Activated CD4-positive, alpha-beta T cell treated with anti-CD3 and anti-CD28 coated beads for 36 hours (primary cell): ENCODE measurements at places on chromosomes 1 and 21. TPM values are rescaled to one million over a fixed set of nuclear protein-coding genes. Genes with fewer than 3 reads are reported as not detected.

- H3K27me3 ChIP-seq = no peaks in the 10 kb centered on the region
- H3K36me3 ChIP-seq = no peaks in the 10 kb centered on the region
- H3K4me3 ChIP-seq = no peak overlapping the region
- H3K27ac ChIP-seq = no peak overlapping the region
These were observed 475.0 kb downstream of the SMYD3 start for GRCh38 chr1:246032031-246032551.

Gene SLC22A15
- total RNA-seq = 0.23 TPM

- no peak overlapping the region for H3K27ac ChIP-seq
- H3K36me3 ChIP-seq = no peaks in the 10 kb centered on the region
- no peak overlapping the region for H3K4me3 ChIP-seq
- H3K27me3 ChIP-seq = no peaks in the 10 kb centered on the region
- H3K4me1 ChIP-seq = no peaks in the 10 kb centered on the region
These were observed 675.1 kb upstream of the ADGRL2 start for GRCh38 chr1:81125672-81126071.

Gene UBR4
- total RNA-seq = 117 TPM

- peaks cover 32% of the 10 kb centered on the region for H3K27me3 ChIP-seq
- no peak overlapping the region for H3K27ac ChIP-seq
- no peak for DNase-seq
- H3K4me1 ChIP-seq = peaks cover 14% of the 10 kb centered on the region
- no peaks in the 10 kb centered on the region for H3K36me3 ChIP-seq
These were observed 29.6 kb downstream of the DMBX1 start for GRCh38 chr1:46519209-46519608.

- DNase-seq = no peak
- no peaks in the 10 kb centered on the region for H3K4me1 ChIP-seq
- no peak overlapping the region for H3K4me3 ChIP-seq
- H3K27ac ChIP-seq = no peak overlapping the region
These were observed 167.4 kb upstream of the NFIA start for GRCh38 chr1:60914982-60915381.

DNA sequence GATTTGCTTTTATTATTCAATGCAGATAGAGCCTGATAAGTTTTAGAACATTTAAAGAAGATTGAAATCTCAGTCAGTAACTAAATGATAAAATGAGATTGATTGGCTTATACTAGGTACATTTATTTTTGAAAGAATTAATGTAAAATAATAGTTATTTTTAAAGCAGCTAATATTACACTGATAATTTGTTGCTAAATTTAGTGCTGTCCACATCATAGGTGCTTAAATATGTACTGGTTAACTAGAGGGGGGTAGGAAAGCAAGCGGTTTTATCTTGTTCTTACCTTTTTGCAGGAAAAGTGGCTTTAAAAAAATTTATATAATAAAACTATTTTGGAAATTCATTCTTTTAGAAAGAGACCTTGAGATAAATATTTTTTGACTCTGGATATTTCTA lies 40.4 kb upstream of the RWDD3 start:
- peaks cover 8% of the 10 kb centered on the region for H3K27me3 ChIP-seq
- no peak overlapping the region for H3K4me3 ChIP-seq
- H3K36me3 ChIP-seq = no peaks in the 10 kb centered on the region
- H3K4me1 ChIP-seq = no peaks in the 10 kb centered on the region
- no peak overlapping the region for H3K27ac ChIP-seq

Gene TTC22
- 4.2 TPM for total RNA-seq

DNA sequence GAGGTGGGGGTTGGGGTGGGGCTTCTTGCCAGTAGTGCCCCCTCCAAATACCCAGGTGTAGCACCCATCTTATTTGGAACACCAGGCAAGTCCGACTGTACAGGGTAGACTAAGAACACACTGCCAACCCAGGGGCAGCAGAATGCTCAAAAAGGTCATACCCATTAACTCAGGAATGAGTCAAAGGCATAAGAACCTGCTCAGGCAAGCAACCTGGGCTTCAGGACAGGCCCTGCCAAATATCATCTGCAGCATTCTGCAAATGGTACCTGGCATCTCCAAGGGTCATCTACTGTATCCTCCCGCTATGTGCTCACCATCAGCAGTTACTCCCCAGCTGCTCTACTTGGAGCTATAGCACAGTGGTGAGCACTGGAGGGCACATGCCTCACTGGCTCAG lies 19.4 kb downstream of the PEA15 start:
- no peak overlapping the region for H3K27ac ChIP-seq
- no peak for DNase-seq
- H3K36me3 ChIP-seq = peaks cover 50% of the 10 kb centered on the region
- no peaks in the 10 kb centered on the region for H3K4me1 ChIP-seq
- H3K27me3 ChIP-seq = no peaks in the 10 kb centered on the region

GRCh38 chr1:195766709-195767108 lies 841.5 kb downstream of the KCNT2 start:
- H3K27me3 ChIP-seq = no peaks in the 10 kb centered on the region
- H3K4me1 ChIP-seq = no peaks in the 10 kb centered on the region
- no peak overlapping the region for H3K4me3 ChIP-seq

- no peak overlapping the region for H3K4me3 ChIP-seq
- no peaks in the 10 kb centered on the region for H3K36me3 ChIP-seq
- no peak overlapping the region for H3K27ac ChIP-seq
- H3K4me1 ChIP-seq = peaks cover 8% of the 10 kb centered on the region
These were observed 7.7 kb upstream of the GPATCH4 start for GRCh38 chr1:156608981-156609380.

DNA sequence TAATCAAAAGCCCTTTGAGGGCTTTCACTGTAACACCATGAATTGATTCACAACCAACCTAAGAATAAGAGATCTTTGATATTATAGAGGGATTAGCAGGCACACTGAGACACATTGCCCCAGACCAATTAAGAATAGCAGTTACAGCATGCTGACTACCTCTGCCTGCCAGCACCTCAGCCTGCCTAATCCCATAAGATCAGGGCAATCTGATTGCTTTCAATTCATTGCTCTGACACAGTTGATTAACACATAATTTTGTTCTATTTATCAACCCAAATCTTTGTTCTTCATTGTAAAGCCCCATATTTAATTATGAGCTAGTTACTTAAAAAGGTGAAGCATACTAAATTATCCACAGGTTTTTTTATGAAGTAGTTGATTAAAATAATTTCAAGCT lies 548.8 kb upstream of the ZP4 start:
- no peaks in the 10 kb centered on the region for H3K27me3 ChIP-seq
- DNase-seq = no peak
- H3K27ac ChIP-seq = no peak overlapping the region
- H3K4me1 ChIP-seq = no peaks in the 10 kb centered on the region
- H3K36me3 ChIP-seq = no peaks in the 10 kb centered on the region

- no peak overlapping the region for H3K4me3 ChIP-seq
- no peaks in the 10 kb centered on the region for H3K36me3 ChIP-seq
- no peak for DNase-seq
These were observed 150.8 kb downstream of the MAST2 start for GRCh38 chr1:45953934-45954847.

DNA sequence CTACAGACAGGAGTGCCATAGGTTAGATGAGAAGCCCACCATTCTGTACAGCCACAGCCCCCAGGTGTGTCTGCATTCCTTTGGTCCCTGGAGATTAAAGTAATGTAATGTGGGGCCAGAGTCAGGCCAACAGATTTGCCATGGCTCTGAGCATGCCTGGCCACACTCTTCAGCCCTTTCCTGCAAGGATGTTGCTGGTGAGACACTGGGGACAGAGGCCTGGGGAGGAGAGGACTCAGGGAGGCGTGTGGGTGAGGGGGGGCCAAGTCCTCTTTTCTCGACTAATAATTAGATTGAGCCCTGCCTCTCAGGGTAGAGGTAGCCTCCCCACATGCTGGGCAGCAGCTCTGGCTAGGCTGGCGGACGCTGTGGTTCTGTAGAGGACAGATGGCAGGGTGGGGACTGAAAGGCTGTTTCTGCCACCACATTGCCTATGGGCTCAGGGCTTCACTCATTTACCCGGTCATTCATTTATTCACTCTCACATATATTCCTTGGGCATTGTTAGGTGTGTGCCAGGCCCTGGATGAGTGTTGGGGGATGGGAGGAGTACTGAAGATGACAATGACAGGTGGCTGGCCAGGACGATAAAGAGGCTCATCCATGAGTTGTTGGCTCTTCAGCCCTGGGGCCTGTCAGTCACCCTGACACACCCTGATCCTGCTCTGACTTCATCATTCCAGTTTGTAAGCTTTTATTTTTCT lies 7.1 kb upstream of the PRCC start:
- H3K4me3 ChIP-seq = no peak overlapping the region
- no peak overlapping the region for H3K27ac ChIP-seq
- no peaks in the 10 kb centered on the region for H3K27me3 ChIP-seq
- peaks cover 4% of the 10 kb centered on the region for H3K4me1 ChIP-seq
- H3K36me3 ChIP-seq = no peaks in the 10 kb centered on the region

DNA sequence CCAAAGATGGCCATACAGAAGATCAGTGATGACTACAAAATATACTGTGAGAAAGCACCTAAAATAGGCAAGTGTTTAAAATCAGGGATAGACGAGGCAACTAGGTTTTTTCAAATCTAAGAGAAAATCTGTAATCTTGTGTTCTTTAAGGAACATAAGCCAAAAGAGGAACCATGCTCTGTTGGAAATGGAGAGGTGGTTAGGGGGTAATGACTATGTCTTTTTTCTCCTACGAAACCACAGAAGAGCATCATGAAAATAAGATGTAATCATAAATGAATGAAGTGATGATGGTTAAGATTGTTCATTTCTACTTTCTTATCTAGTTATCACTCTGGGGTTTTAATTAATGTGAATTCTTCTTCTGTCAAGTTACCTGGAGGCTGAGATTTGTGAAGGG lies 43.1 kb downstream of the RGSL1 start:
- no peak overlapping the region for H3K27ac ChIP-seq
- peaks cover 2% of the 10 kb centered on the region for H3K27me3 ChIP-seq
- H3K4me3 ChIP-seq = no peak overlapping the region

Gene FCRL2
- not detected for total RNA-seq

DNA sequence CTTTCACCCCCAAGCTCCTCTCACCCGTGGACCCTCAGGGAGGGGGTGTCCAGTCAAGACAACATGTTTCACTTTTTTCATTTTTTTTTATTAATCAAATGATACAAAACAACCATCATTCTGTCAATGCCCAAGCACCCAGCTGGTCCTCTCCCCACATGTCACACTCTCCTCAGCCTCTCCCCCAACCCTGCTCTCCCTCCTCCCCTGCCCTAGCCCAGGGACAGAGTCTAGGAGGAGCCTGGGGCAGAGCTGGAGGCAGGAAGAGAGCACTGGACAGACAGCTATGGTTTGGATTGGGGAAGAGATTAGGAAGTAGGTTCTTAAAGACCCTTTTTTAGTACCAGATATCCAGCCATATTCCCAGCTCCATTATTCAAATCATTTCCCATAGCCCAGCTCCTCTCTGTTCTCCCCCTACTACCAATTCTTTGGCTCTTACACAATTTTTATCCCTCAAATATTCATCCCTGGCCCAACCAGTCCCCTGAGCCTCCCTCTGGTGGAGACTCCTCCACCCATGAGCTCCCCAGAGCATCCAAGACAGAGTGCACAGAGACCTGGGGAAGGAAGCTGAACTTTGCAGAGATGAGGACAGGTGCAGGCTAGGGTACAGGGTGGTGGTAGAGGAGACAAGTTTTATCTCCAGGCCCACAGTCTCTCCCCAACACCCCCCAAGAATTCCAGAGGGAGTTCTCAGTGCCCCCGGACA lies 1.4 kb upstream of the S100A16 start:
- no peak for DNase-seq
- no peak overlapping the region for H3K4me3 ChIP-seq
- H3K36me3 ChIP-seq = no peaks in the 10 kb centered on the region
- no peaks in the 10 kb centered on the region for H3K27me3 ChIP-seq
- no peak overlapping the region for H3K27ac ChIP-seq

Gene NTRK1
- 4.4 TPM for total RNA-seq

GRCh38 chr1:38560457-38560856 lies 299.1 kb downstream of the RRAGC start:
- no peak for DNase-seq
- H3K4me1 ChIP-seq = peaks cover 51% of the 10 kb centered on the region
- H3K27me3 ChIP-seq = peaks cover 25% of the 10 kb centered on the region
- H3K4me3 ChIP-seq = peak overlapping the region; percentile 56

Gene PSMB4
- 315 TPM for total RNA-seq

Gene TEDDM1
- not detected for total RNA-seq

Gene NEGR1
- total RNA-seq = not detected

DNA sequence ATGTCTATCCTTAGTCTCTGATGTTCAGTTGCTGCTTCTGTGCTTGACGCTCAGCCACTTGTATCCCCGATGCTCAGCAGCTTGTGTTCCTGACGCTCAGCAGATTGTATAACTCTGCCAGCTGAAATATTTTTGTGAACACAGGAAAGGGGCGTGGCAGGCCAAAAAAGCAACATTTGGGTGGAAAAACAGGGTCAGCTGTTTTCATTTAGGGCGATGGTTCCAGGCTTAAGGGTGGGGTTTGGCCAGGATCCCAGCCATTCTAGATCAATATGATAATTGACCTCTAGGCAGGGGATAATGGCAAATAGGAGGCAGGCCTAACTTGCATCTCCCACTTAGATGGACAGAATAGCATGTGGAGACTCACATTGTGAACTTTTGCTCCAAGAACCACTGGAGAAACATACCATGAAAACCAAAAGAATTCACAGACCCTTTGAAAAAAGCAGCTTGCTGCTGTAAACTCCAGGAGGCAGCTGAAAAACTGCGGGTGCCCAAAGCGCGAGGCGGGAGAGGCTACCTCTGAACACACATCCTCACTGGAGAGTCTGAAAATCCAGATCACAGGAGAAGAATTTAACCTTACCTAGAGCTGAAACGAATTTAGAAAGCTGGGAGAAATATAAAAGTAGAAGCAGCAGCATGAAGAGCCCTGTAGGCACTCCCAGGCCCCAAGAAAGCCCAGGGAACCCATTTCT lies 58.3 kb downstream of the ZNF648 start:
- DNase-seq = no peak
- peaks cover 2% of the 10 kb centered on the region for H3K36me3 ChIP-seq
- peaks cover 13% of the 10 kb centered on the region for H3K27me3 ChIP-seq
- no peak overlapping the region for H3K4me3 ChIP-seq
- H3K4me1 ChIP-seq = peaks cover 4% of the 10 kb centered on the region

Gene MCOLN2
- 32.9 TPM for total RNA-seq

DNA sequence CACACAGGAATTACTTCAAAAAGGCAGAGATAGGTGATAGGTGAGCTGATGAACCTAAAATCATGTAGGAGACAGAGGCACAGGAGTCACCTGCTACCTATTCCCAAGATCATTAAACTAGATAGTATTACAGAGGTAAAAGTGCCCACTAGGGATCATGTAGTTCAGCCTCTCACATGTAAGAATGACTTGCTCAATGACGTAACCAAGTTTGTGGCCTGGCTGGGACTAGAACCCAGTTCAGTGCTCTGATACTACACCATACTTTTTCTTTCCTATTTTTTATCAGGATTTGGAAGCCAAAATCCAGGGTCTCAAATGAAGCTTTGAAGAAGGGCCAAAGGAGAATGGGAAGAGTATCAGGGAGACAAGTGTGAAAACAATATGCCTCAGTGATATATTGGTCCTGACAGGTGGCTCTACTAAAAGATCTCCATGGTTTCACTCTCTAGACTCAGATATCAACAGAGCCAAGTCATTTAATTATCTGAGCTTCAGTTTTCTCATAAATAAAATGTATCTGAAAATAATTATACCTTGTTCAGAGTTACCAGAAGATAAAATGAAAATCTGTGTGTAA lies 87.3 kb upstream of the SLFNL1 start:
- peaks cover 26% of the 10 kb centered on the region for H3K36me3 ChIP-seq
- H3K27me3 ChIP-seq = no peaks in the 10 kb centered on the region
- no peak for DNase-seq

Gene CBS
- 98.5 TPM for total RNA-seq

Gene COL8A2
- total RNA-seq = 0.05 TPM

GRCh38 chr1:3639397-3639911 lies 10.4 kb downstream of the WRAP73 start:
- no peaks in the 10 kb centered on the region for H3K4me1 ChIP-seq
- H3K36me3 ChIP-seq = peaks cover 18% of the 10 kb centered on the region
- no peak overlapping the region for H3K27ac ChIP-seq
- DNase-seq = no peak
- H3K4me3 ChIP-seq = no peak overlapping the region

Gene IFNLR1
- 7.4 TPM for total RNA-seq
